Activated T-cell treated with anti-CD3 and anti-CD28 coated beads for 24 hours (primary cell): ENCODE measurements at places on chromosomes 6 and 20.

- DNase-seq, result no peak
These were observed 6.7 kb downstream of the APMAP start for GRCh38 chr20:24985802-24986201.

DNA sequence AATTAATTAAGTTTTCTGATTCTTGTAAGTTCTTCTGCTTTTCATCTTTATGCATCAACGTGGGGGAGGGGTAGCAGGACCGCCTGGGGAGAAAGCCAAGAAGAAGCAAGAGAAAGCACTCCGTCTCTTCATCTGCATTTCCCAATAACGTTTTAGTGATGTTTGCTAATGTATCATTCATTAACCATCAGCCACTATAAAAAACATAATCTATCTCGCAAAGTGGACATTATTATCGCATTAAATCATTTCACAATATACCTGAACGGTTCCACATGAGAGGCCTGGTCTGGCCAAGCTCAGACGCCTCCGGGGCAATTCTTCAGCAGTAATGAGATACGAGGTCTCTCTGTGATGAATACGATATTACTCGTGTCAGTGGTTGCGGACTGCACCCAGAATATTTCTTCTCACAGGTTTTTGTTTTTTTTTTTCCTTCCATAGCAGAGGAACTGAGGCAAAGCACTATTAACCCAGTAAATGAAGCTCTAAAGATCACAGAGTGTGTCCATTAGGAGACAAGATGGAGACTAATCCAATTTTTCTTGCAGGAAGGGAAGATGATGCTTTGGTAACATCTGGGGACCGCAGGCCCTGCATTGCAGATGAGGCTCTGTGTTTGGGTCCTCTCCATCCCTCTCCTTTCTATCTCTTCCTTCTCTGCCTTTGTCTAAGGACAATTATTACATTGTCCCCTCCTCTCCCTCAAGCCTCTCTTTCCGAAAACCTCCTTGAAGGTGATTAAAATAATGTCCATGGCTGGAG is 156.1 kb downstream of the SLC35B3 start:
- no peak for DNase-seq

GRCh38 chr6:161013695-161014094 is 22.1 kb downstream of the MAP3K4 start:
- no peak for DNase-seq

GRCh38 chr6:136950436-136951126 is 28.5 kb downstream of the SLC35D3 start:
- no peak for DNase-seq

DNA sequence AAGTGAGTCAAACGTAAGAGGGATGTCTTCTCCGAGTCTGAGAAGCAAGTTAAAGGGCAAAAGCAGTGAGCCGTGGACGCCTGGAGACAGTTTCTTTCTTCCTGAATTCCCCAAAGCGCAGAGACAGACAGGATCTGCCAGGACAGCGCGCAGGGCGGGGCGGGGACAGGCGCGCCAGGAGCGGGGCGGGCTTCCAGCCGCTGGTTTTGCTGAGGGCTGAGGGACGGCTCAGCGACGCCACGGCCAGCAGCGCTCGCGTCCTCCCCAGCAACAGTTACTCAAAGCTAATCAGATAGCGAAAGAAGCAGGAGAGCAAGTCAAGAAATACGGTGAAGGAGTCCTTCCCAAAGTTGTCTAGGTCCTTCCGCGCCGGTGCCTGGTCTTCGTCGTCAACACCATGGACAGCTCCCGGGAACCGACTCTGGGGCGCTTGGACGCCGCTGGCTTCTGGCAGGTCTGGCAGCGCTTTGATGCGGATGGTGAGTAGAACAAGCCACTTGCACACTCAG is at the start of gene SCGN:
TSS of gene SCGN (plus strand) at position 209 of the 509 bp plus-strand sequence. CDS start at position 398, 189 bp downstream.
- peak; percentile 11 for DNase-seq
